ENCODE measurements at places on chromosomes 5 and 9.

GRCh38 chr9:100577776-100578448 is at the start of gene CAVIN4:
TSS of gene CAVIN4 (plus strand) at chr9:100578079. CDS start at chr9:100578144, 65 bp downstream.
- DNase-seq = no peak

GRCh38 chr9:95572381-95573151 is 55.8 kb upstream of the PTCH1 start:
- no peak for DNase-seq

- DNase-seq = no peak
Observed at GRCh38 chr5:98483301-98483685, 290.2 kb upstream of the RGMB start.

GRCh38 chr5:43110606-43111170 is 10.0 kb upstream of the ZNF131 start:
- no peak for DNase-seq

DNA sequence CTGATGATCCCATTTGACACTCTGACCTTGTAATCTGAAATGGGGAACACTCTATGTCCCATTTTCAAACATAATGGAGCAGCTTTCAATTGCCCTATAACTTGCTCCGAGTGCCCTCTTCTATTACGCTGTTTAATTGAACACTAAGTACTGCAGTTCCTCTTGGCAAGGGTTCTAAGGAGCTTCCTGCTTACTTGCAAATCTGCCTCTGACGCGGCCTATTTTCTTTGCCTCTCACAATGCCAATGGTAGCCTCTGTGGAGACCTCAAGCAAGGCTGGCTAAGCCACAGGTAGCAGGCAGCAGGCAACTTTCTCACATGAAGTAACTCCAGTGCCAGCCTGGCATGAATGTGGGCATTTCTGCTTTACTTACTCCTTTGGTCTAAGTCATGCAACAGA is 443.4 kb upstream of the TRPC7 start:
- no peak for DNase-seq

- DNase-seq = no peak
Observed at GRCh38 chr5:71932131-71932654, 175.1 kb upstream of the MAP1B start.

DNA sequence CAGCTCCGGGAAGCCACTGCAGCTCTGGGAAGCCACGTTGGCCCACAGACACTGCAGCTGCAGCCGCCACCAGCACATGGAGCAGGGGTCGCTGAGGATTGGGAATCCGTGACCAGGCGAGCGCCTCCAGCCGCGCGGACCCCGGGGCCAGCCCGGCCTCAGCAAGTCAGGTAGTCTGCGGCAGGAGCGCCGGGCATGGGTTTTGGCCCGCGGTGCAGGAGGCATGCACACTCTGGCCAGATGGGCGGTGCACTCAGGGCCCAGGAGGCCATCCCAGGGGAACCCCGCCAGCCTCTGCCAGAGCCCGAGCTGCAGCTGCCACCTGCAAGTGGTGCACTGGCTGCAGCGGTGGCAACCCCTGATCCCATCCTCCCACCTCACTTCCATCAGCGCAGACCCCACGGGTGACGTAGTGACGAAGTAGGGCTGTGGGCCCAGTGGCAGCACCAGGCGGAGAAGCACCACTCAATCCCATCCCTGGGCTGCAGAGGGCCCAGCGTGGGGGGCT is 368.3 kb upstream of the SPATA31A5 start:
- DNase-seq = no peak

DNA sequence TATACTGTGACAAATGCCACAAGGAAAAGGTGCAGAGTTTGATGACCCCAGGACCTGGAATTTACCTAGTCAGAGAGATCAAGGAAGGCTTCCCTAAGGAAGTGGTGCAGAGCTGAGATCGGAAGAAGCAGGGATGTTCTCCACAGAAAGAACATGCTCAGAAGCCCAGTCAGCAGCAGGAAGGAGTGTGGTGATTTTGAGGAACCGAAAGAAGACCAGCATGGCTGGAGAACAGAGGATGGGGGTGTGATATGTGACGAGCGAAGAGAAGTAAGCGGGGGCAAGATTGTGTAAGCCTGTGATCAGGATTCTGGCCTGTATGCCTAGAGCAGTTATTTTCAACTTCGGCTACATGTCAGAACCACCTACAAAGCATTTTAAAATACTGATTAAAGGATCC is 18.7 kb upstream of the PIK3R1 start:
- no peak for DNase-seq

- DNase-seq = no peak
Observed at GRCh38 chr9:79221084-79221483, 350.7 kb upstream of the TLE4 start.

DNA sequence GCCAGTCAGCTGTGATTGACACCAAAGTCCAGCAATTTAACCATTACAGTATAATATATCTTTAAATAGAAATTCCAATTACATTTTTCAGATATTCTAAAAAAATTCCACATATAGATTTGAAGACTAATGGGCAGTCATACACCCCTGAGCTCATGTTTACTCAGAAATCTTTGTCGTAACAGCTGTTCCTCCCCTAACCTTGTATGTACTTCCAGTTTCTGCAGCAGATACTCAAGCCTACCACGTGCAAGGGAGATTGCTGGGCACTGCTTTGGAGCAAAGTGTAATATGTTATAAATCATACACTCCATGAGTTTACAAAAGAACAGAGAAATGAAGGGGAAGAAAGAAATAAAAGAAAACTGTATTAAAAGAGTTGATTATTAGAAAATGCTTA is 241.2 kb downstream of the TRIM32 start:
- no peak for DNase-seq

- no peak for DNase-seq
Observed at GRCh38 chr5:107601076-107601475, 69.7 kb downstream of the EFNA5 start.

- DNase-seq = peak; percentile 54
Observed at GRCh38 chr9:126419475-126419874, 92.8 kb downstream of the MVB12B start.

- no peak for DNase-seq
Observed at GRCh38 chr5:80153586-80154126, 102.2 kb downstream of the SERINC5 start.

DNA sequence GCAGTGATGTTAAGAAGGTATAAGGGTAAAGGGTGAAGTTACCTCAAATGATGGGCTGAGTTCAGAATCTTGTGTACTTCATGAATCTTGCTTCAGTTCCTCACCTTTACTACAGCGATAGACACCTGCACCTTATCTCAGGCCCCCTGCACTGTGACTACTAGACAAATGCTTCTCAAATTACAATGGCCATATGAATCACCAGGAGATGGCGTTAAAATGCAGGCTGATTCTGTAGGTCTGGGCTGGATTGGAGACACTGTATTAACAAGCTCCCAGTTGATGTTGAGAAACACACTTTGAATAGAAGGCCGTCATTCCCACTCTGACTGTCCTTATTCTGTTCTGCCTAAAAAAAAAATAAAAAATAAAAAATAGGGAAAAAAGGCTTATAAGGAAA is 29.8 kb downstream of the TARS1 start:
- DNase-seq = peak; percentile 8

- DNase-seq = no peak
Observed at GRCh38 chr5:95114305-95114704, 170.6 kb downstream of the MCTP1 start.

GRCh38 chr5:155978850-155979249 is 348.1 kb upstream of the SGCD start:
- DNase-seq = no peak

GRCh38 chr9:84340535-84340934 is at the start of gene SLC28A3:
TSS of gene SLC28A3 (minus strand) at chr9:84340758. CDS start at chr9:84340633, 125 bp downstream.
- DNase-seq = no peak

GRCh38 chr5:143501310-143502044 is 98.0 kb upstream of the NR3C1 start:
- DNase-seq = no peak

DNA sequence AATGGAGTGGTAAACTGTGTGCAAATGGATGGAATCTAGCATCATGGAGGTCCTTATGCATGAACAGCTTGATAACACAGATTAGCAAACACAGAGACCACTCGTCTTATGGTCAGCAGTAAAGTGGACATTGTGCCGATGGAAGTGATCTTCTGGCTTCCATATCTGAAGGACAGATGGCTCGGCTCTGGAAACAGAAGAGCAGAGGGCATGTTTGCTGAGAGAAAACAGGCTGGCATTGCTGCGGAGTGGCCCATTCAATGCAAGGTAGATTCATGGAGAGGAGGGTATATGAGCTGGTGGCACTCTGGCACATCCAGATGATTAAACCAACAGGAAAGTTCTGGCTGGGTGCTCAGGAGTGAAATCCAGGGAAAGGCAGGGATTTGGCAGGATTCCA is 513.2 kb downstream of the DIRAS2 start:
- no peak for DNase-seq

DNA sequence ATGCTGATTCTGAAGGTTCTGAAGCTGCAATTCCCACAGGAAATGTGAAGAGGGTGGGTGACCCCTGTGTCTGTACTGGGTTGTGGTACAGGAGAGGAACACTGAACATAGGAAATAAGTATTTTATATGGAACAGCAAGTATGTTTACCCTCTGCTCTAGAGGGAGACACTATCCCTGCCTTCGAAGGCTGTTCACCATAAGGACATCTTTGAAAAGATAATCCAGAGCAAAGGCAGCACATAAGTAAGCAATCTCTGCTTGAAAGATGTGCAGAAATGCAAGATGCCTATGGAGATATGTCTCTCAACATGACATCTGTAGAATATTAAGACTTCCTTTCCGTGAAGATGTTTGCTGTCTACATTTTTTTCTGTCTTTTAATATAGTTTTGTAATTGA is 184.4 kb upstream of the EFNA5 start:
- DNase-seq = no peak

- no peak for DNase-seq
Observed at GRCh38 chr5:64872044-64872443, 103.3 kb downstream of the CWC27 start.

Measured in NCI-H1092 treated with DMSO at 0.1 percent for 48 hours (cell line).